ENCODE measurements at places on chromosomes 16 and 17. TPM values are rescaled to one million over a fixed set of nuclear protein-coding genes. Genes with fewer than 3 reads are reported as not detected.

- DNase-seq = no peak
Observed at GRCh38 chr16:798666-799065, 1.9 kb downstream of the GNG13 start.

The TMEM100 gene
- 7.5 TPM for total RNA-seq

DNA sequence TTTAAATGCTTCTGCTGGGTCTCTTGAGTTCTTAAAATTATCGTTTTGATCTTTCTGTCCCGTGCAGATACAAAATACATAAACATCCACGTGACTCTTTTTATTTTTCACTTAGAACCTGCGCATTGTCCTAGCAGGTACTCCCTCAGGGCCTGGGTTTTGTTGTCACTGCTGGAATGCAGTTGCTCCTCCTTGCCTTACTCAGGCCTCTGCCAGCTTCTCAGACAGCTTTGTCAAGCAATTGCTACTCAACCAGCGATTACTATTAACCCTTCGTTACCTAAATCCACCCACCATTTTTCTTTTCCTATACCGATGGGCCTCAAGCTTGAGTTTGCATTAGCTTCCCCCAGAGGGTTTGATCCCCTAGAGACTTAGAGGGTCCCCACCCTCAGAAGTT is 405.9 kb upstream of the RBFOX1 start:
- DNase-seq = no peak

GRCh38 chr17:45123930-45124796 is 8.2 kb downstream of the PLCD3 start:
- DNase-seq = no peak

DNA sequence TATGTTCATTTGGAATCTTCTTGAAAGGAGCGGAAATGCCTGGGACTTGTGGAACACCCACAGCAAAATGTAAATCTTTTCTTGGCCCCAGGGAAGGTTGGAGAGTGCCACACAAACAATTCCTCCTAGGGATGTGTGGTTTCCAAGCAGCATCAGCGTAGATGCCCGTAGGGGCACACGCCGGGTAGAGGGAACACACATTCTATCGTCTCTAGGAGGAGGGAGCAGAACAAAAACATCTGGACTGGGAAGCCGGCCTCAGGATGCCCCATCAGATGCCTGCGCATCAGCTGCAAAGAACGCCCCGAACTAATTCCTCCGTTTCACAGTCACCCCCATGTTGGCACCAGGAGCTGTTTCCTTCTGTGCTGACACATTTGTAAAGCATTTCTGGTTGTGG is 357.9 kb upstream of the ZFHX3 start:
- DNase-seq = no peak
